ENCODE measurements at places on chromosomes 7 and 10.

DNA sequence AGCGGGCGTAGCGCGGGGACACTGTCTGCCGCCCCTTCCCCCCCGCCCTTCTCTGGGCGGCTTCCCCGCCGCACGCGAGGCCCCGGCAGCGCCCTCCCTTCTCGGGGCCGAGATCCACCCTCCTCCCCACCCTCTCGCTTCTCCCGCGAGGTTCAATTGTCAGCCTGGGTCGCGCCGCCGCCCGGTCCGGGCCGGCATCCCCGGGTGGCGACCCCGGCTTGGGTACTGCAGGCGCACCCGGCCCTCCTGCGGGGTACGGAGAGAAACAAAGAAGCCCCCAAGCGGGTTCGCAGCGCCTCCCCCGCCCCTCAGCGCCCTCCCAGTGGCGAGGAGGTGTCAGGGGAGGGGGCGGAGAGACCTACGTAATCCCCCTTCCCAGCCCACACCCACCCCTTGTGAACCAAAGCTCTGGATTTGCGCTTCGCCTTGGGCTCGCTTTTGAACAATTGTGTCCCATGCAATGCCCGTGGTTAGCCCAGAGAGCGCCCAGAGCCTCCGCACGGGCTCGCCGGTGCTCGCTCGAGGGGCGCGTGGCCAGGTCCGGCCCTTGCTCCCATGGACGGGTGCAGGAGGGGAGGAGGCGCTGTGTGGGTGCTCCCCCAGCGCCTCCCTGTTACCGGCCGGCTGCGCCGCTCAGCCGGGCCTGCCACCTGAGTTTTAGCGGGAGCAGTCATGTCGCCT is 634 bp downstream of the HECW1 start:
- DNase-seq, result no peak

GRCh38 chr10:114561008-114561523 is 97.0 kb downstream of the ABLIM1 start:
- DNase-seq, result no peak

DNA sequence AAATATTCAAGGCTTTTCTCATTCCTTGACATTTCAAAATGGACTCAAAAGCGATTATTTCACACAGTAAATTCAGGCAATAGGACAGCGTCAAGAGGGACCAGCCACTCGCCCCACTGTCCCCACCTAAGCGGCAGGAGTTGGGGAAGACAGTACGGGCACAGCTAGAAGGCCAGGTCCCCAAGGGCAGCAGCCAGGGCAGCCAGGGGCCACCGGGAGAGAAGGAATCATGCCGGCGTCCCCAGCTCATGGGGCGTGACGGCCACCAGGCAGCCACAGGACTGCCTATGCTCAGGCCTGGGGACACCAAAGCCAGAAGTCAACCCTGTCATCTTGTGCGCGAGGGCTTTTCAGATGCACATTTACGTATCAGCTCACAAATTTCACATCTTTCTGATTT is 225.7 kb upstream of the PPP2R2D start:
- DNase-seq, result no peak

DNA sequence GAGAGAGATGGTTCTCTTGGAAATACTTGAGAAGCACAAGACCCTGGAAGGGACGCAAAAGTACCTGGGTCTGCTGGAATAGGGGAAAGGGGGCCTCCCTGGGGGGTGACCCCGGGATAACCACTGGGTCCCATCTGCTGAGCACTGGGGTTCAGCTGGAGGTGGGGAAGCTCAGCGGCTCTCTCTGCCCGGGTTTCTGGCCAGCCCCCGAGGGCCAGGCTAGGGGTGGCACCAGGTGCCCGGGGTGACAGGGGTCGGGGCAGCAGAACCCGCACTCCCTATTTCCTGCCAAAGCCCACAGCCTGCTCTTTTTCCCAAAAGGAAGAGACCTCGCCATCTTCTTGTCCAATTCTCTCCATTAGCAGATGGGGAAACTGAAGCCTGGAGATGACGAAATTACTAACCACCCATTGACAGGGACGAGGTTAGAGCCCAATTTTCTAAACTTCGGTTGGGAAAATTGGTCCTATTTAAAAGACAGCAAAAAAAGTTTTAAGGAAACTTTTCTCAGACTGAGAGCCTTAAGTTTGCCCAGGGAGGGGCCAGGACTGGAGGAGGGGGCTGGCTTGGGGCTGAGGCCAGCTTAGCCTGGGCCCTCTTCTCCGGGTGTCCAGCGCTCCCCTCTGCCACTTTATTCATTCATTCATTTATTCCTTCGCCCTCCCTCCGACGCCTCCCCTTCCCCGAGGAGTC is 17.8 kb upstream of the GATA3 start:
- DNase-seq, result no peak

GRCh38 chr7:2553108-2553507 is 2.2 kb downstream of the BRAT1 start:
- no peak for DNase-seq

- no peak for DNase-seq
Observed at GRCh38 chr7:1024876-1025742, 19.2 kb upstream of the GPR146 start.

DNA sequence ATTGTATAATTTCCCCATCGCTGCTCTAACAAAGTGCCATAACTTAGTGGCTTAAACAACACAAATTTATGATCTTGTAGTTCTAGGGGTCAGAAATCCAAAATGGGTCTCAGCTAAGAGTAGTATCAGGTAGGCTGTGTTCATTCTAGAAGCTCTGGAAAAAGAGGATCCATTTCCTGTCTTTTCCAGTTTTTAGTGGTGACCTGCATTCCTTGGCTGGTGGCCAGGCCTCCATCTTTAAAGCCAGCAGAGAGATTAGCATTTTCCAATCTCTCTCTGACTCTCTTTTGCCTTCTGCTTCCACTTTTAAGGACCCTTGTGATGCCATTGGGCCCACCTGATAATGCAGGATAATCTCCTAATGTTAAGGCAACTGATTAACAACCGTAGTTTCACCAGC is 41.0 kb upstream of the C10orf120 start:
- no peak for DNase-seq

- no peak for DNase-seq
Observed at GRCh38 chr7:47231032-47231431, 350.9 kb downstream of the TNS3 start.

GRCh38 chr7:116259871-116260440 is 49.6 kb downstream of the TES start:
- DNase-seq, result no peak

GRCh38 chr7:31059551-31059950 is 7.4 kb downstream of the ADCYAP1R1 start:
- no peak for DNase-seq

- DNase-seq, result peak; percentile 58
Observed at GRCh38 chr10:88389456-88389855, 193.7 kb downstream of the RNLS start.

DNA sequence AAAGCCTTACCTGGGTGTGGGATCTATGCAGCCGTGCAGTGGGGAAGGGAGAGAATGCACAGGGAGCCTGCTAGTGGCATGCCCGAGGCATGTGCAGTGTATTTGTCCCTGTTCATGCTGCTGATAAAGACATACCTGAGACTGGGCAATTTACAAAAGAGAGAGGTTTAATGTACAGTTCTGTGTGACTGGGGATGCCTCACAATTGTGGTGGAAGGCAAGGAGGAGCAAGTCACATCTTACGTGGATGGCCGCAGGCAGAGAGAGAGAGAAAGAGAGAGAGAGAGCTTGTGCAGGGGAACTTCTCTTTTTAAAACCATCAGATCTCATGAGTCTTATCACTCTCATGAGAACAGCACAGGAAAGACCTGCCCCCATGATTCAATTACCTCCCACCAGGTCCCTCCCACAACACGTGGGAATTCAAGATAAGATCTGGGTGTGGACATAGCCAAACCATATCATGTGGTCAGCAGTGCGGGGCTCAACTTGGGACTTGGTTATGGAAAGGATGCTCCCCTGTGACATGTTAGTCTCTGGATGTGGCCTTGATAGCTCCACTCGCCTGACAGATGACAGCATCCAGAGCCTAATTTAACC is 128.9 kb downstream of the DOCK1 start:
- DNase-seq, result no peak

- no peak for DNase-seq
Observed at GRCh38 chr10:75575940-75576339, 144.5 kb downstream of the LRMDA start.

GRCh38 chr10:84097787-84098353 is 41.4 kb upstream of the GHITM start:
- peak; percentile 43 for DNase-seq

- DNase-seq, result no peak
Observed at GRCh38 chr7:55369427-55370400, 4.6 kb downstream of the LANCL2 start.

DNA sequence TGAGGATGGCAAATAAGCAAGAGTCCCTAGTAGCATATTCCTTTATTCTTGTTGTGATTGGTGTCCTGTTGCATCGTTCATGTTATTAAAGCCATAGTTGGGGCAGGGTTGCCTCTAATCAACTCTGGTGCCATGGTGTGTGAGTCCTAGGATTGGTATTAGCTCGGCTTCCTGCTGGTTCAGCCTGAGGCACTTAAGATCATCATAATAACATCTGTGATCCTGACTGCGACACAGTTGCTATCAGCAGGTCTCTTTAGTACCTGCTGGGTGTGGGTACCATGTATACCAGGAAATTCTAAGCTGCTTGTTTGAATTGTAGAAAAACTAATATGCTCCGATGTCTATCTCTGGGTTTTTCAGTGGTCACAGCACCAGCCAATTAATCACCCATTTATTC is 1.6 kb downstream of the WEE2 start:
- DNase-seq, result no peak

DNA sequence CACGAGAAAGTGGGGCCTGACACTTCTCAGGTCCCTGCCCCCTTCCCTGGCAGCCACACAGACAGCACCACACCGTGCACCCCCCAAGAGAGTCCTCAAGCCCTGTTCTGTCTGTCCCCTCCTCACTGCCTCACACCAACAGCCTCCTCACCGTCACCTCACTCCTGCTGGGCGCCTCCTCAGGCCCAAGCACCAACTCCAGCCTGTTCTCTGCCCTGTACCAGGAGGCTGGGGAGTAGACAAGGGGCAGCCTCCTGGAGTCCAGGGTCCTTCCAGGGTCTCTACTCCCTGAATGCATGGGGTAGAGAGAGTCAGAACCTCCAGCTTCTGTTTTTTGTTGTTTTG is 26.9 kb upstream of the ELN start:
- no peak for DNase-seq

DNA sequence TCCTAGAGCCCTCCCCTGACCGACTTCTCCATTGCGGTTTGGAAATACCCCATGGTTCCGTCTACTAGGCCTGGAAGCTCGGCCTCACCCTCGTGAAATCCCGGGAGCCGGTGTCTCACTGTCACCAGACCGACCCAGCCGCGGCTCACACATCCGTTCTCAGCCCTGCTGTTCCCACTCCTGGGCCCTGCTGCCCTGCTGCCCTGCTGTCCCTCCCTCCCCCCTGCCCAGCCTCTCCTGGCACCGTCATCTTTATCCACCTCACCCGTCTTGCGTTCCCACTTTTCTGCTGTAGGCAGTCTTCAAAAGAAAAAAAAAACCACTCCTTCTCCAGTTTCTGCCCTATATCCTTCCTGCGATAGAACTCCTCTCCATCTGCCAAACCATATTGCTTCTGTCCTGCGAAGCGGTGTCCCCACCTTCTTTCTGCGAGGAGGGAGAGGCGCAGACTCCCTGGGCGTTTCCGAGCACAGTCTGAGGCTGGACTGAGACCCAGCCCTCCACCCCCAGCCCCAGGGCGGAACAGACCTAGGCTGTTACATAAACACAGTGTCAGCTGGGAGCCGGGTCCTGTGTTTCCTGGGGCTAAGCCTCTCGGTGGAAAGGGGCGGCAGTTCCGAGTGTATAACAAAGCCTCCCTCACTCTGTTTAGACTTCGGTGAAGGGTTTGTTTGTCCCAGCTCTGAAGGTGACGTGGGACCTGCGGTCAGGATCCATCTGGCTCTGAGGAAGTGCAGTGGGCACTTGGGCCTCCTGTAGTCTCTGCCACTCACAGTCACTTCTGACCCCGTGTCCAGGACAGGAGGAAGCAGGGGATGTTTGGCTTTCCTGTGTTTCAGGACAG is 2.8 kb downstream of the AGAP3 start:
- DNase-seq, result peak; percentile 31

GRCh38 chr7:46932306-46932675 is 649.6 kb downstream of the TNS3 start:
- DNase-seq, result no peak

GRCh38 chr7:30925913-30926312 is 14.3 kb downstream of the AQP1 start:
- DNase-seq, result no peak

GRCh38 chr10:87864496-87865059 is 1.2 kb downstream of the PTEN start:
- no peak for DNase-seq

DNA sequence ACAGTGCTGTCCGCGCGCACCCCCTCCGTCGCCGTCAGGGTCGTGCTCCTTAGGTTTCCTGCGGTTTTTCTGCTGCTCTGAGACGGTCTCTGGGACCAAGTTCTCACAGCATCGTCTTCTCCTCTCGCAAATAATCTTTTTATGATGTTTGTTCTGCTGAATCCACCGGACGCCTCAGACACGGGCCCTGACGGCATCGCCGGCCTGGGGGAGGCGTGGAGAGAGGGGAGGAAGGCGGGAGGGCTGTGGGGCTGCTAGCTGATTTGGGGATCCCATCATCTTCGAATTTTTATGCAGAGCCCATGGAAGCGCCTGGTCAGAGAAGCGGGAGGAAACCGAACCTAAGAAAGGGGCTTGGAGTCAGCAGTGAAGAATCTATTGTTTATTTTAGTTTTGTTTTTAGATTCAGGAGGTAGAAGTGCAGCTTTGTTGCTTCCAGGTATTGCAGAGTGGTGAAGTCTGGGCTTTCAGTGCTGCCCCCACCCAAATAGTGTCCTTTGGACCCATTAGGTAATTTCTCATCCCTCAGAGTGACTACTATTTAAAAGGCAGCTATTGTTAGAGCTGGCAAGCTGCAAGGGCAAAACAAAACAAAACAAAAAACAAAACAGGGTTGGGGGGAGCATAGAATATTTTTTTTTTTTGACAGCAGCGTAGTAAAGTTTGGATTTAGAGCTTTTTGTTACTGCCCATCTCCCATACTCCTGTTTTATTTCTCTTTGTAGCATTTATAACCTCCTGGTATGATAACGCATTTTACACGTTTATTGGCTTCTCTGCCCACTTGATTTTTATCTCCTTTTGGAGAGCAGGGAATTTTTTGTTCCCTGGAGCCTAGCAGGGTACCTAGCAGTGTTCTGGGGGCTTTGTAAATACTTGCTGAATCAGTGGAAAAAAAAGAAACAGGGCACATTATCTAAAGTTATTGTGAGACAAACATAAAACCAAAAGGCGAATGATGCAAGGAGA is 92.6 kb downstream of the SPAG6 start:
- DNase-seq, result no peak

DNA sequence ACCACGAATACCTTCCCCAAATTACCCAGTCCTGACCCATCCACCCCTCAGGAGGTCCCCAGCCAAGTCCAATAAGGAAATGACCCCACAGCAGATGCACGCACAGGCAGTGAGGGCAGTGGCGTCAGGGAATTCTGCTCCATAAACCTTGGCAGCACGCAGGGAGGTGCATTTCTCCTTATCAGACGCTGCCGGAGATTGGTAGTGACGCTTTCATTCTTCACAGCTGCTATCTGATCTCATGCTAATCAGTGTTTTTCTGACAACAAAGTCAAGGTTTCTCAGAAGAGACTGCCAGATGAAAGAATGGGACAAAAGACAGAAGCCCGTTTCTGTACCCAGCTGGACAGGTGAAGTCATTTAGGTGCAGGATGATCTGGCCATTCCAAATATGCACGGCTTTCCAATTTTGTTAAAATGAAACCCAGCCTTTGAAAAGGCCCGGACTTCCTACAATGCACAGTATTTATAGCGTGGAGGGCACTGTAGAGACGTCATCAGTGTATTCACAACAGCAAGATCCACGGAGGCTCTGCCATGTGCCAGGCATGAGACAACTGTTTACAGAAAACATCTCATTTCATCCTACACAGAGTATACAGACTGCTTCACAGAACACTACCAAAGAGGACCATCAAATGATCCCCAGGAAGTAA is 35.3 kb downstream of the DIP2C start:
- DNase-seq, result no peak

GRCh38 chr7:68640103-68640502 is 958.2 kb upstream of the AUTS2 start:
- no peak for DNase-seq
